Activated T-helper 1 cell treated with anti-CD3 and anti-CD28 coated beads, Interleukin-2, amount 50 U/mL, for 16 hours (primary cell): ENCODE measurements at places on chromosomes 2 and 18.

- no peak for DNase-seq
These were observed 113.0 kb downstream of the BCL2 start for GRCh38 chr18:63206433-63207142.

GRCh38 chr2:190853531-190854383 is 26.9 kb upstream of the GLS start:
- no peak for DNase-seq

- no peak for DNase-seq
These were observed 120.5 kb upstream of the POU3F3 start for GRCh38 chr2:104733226-104733943.

GRCh38 chr2:236772220-236772837 is 202.7 kb downstream of the ACKR3 start:
- no peak for DNase-seq

DNA sequence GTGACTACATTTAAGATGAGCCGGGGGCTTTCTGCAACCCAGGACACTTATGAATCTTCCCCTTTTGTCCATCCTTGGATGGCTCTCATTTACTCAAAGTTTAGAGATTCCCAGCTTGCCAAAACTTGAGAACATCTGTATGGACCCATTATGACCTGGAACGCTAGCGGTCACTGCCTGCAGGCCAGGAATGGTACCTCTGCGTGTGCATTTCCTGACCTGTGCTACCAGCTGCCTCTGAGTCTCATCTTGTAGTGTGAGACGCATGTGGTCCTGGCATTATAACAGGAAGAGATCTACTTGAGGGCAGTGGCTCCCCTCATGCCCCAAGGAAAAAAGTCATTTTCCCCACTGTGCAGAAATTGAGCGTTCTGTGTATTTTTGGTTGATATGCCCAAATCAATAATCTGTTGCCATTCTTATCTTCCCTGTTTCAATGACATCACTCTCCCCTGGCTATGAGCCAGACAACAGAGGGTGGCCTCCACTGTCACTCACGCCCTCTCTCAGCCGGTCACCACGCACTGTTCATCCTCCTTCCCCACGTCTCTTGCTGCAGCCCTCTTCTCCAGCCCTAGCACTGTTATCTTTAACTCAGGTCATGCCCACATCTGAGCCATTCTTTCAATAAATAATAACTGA is 28.5 kb upstream of the NPAS2 start:
- no peak for DNase-seq

DNA sequence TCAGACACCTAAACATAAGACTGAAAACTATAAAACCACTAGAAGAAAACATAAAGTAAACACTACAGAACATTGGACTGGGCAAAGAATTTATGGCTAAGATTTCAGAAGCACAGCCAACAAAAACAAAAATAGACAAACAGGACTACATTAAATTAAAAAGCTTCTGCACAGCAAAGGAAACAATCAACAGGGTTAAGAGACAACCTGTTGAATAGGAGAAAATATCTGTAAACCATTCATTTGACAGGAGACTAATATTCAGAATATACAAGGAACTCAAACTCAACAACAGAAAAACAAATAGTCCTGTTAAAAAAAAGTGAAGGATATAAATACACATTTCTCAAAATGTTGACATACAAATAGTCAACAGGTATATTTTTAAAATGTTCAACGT is 106.7 kb upstream of the FANCL start:
- DNase-seq: no peak

GRCh38 chr2:122388208-122388607 is 632.8 kb downstream of the TSN start:
- no peak for DNase-seq

DNA sequence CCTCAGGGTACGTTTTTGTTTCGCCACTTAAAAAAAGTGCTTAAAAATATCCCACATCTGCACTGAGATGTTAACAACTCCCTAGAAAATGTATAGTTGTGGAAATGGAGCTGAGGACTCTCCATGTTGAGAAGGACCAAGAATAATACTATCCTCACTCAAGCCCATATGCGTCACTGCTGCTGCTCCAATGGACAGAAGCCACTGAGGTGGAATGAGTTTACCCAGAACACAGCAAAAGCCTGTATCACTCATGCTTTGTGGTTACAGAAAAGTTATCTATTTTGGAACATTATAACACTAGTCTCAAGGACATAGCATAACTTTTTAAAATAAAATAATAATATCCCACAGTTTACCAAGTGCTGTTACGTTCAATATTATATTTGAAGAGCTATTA is 31.9 kb downstream of the DSC3 start:
- DNase-seq: no peak

GRCh38 chr2:152718909-152719645 is 657 bp downstream of the ARL6IP6 start:
- no peak for DNase-seq

- DNase-seq: no peak
These were observed 1070.2 kb upstream of the NXPH2 start for GRCh38 chr2:139850254-139850890.

DNA sequence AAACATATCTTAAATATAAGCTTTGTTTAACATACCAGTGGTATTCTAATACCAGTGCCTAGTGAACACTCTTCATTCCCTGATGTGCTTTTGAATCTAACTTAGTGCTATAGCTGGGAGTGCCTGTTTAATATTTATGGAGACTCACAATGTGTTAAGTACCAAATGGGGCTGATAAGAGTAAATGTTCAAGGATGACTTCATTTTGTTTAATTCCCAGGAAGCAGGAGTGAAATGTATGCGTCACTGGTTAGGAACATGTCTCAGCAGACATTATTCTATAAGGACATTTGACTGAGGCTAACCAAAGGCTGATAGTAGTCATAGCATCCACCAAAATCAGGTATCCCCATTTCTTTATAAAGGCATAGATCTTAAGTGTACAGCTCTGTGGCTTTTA is 31.7 kb upstream of the LINC00305 start:
- DNase-seq: no peak

DNA sequence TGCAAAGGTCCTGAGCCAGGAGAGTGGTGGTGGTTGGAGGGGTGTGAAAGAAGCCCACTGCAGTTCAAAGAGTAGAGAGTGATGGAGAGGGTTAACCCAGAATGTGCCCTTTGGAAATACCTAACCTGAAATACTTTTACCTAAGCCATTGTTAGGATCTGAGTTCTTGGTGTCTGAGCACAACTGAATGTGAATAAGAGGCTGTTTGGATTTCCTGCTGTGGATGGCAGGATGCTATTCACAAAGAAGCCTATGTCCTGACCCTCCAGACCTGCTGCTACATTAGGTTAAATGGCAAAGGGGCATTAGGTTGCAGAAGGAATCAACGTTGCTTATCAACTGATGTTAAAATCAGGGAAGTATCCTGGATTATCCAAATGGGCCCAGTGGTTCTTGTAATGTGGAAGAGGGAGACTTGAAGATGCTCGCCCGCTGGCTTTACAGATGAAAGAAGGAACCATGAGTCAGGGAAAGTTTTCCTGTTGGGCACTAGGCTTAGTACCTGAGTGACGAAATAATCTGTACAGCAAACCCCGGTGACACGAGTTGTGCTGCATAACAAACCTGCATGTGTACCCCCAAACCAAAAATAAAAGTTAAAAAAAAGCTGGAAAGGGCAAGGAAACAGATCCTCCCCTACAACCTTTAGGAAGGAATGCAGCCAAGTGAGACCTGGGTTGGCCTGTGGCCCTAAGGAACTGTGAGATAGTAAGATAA is 27.2 kb downstream of the ITGA6 start:
- no peak for DNase-seq

GRCh38 chr2:101287303-101287702 is 21.2 kb downstream of the RNF149 start:
- no peak for DNase-seq

GRCh38 chr2:239927424-239927981 is 97.6 kb downstream of the NDUFA10 start:
- DNase-seq: peak; percentile 34

GRCh38 chr2:53559302-53559966 is 208.2 kb upstream of the CHAC2 start:
- DNase-seq: no peak

DNA sequence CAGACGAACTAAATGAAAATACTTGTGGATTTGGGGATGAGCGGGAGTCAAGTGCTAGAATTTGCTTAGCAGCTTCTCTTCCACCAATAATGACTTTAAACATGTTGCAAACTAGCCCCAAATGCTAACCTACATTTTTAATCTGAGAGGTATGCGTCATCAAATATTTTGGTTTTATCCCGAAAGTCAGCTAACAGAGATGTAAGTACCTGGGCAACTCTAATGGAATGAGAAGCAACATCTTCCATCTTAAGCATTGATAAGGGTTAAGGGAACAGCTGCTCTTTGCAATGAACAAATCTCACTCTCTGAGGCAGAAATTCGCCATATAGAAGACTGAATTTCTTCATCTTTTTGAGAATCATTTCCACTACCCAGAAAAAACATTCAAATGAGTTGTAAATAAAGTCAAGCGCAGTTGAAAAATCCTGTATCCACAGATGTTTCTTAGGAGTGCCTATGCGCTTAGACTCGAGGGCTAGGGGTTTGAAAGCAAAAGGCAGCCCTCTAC is 926 bp upstream of the YPEL5 start:
- no peak for DNase-seq

GRCh38 chr18:69705987-69706386 is 241.7 kb downstream of the CD226 start:
- DNase-seq: no peak

- DNase-seq: no peak
These were observed 82.5 kb downstream of the SPRED2 start for GRCh38 chr2:65349863-65350262.

GRCh38 chr2:239997686-239998409 is 27.3 kb downstream of the NDUFA10 start:
- DNase-seq: no peak

DNA sequence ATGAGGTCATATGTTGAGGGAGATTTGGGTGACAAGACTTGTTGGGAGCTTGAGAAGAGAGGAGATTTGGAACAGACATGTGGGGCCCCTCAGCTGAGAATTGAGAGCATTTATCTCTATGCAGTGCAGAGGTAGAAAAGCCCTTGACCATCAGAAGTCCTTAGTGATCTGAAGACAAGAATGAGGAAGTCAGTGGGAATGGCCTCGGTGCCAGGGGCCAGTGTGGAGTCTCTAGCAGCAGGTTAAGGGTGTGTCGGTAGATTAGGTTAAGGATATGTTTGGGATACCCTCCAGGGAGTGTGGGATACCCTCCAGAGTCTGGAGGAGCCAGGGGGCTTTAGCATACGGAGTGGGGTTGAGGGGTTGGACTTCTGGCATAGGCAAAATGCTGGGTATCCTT is 41.6 kb downstream of the FBXO48 start:
- DNase-seq: no peak

DNA sequence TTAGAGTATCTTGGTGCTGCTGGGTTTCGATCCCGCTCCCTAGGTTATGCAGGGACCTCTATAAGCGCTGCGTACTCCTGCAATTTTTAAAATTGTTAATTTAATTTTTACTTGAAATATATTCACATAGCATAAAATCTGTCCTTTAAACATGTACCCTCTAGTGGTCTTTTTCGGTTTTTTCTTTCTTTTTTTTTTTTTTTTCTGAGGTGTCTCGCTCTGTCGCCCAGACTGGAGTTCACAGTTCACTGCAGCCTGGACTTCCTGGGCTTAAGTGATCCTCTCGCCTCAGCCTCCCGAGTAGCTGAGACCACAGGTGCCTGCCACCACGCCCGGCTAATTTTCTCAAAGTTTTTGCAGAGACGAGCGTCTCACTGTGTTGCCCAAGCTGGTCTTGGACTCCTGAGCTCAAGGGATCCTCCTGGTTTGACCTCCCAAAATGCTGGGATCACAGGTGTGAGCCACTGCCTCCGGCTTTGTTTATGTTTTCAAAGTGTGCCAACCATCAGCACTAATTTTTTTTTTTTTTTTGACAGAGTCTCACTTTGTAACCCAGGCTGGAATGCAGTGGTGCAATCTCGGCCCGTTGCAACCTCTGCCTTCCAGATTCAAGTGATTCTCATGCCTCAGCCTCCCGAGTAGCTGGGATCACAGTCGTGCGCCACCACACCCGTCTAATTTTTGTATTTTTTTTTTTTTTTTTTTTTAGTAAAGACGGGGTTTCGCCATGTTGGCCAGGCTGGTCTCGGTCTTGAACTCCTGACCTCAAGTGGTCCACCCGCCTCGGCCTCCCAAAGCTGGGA is 585 bp upstream of the MOB1A start:
- DNase-seq: no peak

GRCh38 chr18:21663578-21663977 is 41.0 kb downstream of the ABHD3 start:
- DNase-seq: no peak

- no peak for DNase-seq
These were observed 233.9 kb downstream of the SATB2 start for GRCh38 chr2:199223791-199224190.

DNA sequence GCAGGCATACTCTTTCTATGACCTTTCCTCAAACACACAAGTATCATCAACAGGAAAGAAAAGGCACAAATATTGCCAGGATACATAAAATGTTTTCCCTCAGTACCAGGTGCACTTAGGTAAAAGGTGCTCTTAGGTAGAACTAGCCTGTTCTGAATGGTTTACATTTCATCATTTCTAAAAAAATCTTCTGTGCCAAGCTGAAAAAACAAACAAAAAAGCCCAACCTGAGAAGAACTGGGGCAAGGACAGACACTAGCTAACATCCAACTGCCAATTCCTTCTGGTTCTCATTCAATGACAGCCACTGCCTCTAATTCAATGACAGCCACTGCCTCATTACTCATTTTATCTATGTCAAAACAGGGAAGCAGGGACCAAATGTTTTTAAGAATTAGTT is 68.5 kb downstream of the SPIRE1 start:
- no peak for DNase-seq

DNA sequence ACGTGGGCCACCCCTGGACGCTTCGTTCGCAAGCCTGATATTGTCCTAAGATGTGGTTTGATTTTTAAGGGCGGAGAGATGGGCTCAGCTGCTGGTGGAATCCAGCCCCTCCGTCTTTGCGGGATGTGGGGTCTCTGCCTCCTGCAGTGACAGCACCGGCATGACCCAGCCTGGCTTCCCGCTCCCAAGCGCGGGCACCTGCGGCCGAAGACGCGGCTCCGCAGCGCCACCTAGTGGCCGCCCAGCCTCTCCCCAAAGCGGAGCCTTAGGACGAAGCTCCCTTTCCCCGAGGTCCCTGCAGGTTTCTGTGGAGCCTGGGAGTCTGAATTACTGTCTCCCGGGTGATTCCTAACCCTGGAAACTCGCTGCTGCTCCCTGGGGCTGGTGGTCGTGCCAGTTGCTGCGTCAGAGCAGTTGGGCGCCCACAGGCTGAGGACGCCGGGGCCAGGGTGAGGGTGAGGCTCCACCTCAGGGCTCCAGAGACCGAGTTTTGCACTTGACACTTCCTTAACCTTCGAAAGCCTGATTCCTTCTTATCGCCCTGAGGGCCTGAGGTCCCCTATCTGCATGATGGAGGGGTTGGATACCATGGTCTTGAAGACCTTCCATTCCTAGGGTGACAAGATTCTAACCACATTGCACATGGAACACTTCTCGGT is 137.5 kb downstream of the TPO start:
- peak; percentile 32 for DNase-seq

GRCh38 chr2:101518578-101519492 is 43.9 kb upstream of the RFX8 start:
- no peak for DNase-seq

GRCh38 chr2:88334418-88334817 is 118.1 kb downstream of the FOXI3 start:
- DNase-seq: no peak

- no peak for DNase-seq
These were observed 200.6 kb upstream of the MEX3C start for GRCh38 chr18:51398104-51398503.
